Stimulated activated CD8-positive, alpha-beta memory T cell treated with anti-CD3 and anti-CD28 coated beads, Interleukin-7, amount 100 ng/mL, for 4 hours (primary cell): ENCODE measurements at places on chromosomes 4 and X.

GRCh38 chr4:22246847-22247246 is 269.0 kb downstream of the ADGRA3 start:
- no peak for DNase-seq

GRCh38 chrX:45143455-45143854 is 57.2 kb downstream of the DIPK2B start:
- DNase-seq: no peak

DNA sequence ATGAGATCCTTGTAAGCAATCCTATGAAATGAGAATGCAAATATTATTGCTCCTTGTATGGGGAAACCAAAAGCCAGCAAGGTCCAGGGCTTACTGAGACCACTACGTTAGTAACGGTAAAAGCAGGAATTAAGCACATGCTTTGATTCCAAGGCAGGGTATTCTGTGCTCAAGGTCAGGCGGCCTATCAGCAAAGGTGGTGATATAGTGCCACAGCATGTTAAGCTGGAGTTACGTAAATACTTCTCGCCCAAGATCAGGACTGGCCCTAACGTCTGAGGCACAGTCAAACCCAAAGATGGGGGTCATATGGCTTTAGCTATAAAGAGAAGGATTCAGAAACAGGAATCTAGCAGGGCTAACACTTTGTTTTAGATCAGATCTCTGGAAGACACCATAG is 27.6 kb downstream of the SLC10A7 start:
- no peak for DNase-seq

DNA sequence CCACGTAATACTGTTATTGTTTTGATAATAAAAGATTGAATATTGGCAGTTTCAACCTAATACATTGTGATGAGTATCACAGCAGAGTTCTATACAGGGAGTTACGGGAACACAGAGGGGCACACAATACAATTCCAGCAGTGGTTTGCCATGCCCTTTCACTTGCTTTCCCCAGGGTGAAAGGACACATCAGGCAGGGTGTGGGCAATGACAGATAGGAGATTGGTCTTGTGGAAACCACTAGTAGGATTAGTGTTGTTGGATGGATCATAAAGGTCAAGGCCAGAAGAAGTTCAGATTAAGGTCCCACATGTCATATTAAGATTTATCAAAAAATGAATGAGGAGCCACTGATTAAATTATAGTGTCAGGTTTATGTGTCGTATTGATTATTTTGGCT is 8.1 kb downstream of the HSD17B11 start:
- no peak for DNase-seq

GRCh38 chrX:18887177-18887824 is 96.6 kb downstream of the PHKA2 start:
- DNase-seq: no peak

DNA sequence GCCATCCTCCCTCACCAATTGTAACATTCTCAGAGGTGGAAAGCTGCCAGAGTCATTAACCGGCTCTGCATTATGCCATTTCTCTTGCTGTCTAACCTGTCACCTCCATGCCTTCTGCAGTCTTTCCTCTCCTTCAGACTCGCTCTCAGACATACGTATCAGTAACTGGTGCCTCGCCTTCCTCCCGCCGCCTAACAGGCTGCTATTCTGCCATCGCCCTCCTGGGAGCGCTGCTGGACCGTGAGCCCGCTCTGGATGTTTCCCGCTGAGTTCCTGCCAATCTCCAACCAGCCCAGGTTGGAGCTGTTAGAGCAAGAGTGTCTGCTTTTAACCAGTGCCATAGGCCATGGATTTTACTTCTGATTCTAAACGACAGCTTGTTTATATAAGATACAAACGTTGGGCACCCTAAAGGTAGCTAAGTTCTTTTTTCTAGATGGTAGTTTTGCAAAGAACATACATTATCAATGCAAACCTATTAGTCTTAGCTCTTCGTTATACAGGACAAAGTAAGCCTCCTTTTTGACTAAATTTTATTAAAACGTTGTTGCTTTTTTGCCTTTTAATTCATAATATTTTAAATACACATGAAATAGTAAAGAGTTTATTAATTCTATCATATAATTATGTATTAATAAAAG is 59.5 kb upstream of the NEIL3 start:
- peak; percentile 26 for DNase-seq

- DNase-seq: no peak
Observed at GRCh38 chr4:81963015-81963762, 410.6 kb downstream of the HNRNPD start.

GRCh38 chr4:111641813-111642579 is 503.3 kb upstream of the FAM241A start:
- no peak for DNase-seq

GRCh38 chr4:80989921-80990544 is 40.5 kb upstream of the BMP3 start:
- no peak for DNase-seq

DNA sequence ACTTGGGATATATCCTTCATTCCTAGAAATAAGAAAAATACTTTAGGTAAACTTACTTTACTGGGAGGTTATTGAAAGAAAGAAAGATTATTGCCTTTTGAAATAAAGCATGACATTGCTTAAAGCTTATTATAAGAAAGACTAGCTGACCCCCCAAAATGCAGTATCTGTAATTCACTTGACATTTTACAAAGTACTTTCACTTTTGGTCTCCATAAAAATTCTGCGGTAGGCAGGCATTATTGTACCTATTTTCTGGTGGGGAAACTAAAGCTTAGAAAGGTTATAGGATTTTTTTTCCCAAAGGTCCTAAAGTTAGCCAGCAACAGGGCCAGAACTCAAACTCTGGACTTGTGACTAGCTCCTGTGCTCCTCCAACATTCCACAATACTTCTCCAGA is 29.7 kb upstream of the TXK start:
- no peak for DNase-seq

GRCh38 chrX:48649102-48649501 is 34.5 kb upstream of the WAS start:
- no peak for DNase-seq

DNA sequence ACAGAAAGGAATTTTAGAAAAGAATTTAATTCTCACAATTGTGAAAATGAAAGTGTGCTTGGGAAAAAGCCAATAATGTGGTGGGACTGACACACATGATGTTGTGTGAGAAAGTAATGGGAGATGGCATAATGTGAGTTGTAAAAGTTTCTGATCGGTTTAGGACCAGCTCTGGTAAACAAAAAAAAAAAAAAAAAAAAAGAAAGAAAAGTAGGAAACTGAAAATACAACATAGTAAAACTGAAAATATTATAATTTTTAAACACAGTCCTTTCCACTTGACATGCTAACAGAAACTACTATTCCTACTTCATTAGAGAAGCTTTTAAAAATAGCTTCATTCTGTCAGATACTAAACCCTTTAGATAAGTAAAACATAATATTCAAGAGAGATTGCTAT is 28.2 kb downstream of the RAP1GDS1 start:
- DNase-seq: no peak
